ENCODE measurements at places on chromosomes 5 and 9.

- DNase-seq, result peak; percentile 12
Measured at GRCh38 chr9:80951675-80952074, 737.7 kb downstream of the TLE1 start.

GRCh38 chr5:172453206-172453985, 929 bp downstream of the SH3PXD2B start:
- peak; percentile 72 for DNase-seq

DNA sequence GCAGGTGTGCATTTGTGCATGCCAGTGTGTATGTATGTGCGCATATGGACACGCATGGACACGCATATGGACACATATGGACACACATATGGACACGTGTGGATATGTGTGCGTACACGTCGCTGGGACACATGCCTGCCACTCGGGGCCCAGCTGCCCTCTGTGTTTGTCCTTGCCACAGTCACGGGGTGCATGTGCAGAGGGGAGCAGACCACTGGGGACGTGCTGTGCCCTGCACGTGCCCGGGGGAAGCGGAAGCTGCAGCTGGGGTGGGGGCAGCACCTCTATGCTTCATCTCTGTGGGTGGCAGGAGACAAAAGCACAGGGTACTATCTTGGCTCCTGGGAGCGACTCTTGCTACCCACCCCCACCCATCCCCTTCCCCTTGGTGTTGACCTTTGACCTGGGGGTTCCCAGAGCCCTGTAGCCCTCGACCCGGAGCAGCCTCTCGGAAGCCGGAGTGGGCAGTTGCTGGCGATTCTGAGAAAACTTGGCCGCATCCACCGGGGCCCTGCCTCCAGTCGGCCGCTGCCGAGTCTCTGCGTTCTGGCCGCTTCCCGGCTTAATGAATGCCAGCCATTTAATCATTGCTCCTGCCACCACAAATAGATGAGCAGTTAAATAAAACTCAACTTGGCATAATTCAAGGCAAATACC, 2.4 kb upstream of the SLC6A18 start:
- DNase-seq, result no peak

- DNase-seq, result no peak
Measured at GRCh38 chr5:139340051-139340450, 1.6 kb upstream of the PAIP2 start.

DNA sequence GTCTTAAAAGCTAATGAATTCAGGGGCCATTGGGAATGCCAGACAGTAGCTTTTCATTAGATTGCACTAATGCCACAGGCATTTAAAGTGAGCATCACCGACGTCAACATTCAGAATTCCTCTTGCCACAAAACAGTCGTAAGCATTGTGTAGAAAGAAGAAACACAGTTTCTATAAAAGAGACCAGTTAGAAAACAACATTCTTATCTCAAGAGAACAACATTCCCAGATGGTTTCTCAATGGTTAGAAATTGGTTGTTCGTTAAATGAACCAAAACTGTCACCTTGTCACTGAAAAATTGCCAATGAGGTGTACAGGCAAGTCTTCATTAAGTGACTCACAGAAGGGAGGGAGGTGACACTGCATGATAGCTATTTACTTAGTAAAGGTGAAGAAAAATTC, 401.6 kb upstream of the PRR16 start:
- DNase-seq, result no peak

DNA sequence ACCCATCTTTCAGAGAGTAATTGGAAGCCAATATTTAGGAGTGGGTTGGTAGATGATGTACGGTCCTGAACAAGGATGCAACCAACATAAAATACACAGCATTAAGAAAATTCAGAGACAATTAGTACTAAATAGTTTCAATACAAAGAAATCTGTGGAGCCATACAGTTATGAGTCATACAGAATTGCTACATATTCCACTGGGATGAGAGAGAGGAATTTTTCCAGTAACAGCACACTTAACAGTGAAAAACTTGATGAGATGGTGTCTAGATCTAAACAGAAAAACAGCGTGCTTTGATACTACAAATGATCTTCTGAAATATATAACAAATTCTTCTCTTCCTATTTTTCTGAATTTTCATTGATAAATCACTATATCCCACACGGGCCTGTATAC, 1999.3 kb upstream of the CDH9 start:
- DNase-seq, result no peak

DNA sequence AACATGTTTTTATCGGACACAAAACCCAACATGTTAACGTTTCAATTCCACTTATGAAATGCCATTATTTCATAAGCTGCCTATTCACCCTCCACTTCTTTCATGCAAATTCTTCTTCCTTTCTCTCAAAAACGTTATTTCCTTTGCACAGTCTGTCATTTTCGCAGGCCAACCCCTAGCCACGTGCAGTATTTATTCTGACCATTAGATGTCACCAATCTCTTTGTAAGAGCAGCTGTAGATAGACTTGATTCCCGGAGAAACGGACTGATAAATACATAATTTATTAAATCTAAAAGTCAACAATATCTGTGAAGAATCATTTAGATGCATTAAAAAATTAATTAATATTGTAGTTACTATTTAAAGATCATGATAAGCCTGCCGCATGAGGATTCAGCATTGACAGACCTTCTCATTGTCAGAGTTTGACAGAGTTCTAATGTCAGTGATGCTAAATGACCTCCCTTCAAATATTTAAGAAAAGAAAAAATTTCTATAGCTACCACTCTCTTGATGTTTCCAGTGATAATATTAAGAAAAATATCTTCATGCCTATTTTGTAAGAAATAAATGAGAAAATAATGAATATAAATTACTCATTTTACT, 933.6 kb downstream of the CDH12 start:
- DNase-seq, result peak; percentile 77

DNA sequence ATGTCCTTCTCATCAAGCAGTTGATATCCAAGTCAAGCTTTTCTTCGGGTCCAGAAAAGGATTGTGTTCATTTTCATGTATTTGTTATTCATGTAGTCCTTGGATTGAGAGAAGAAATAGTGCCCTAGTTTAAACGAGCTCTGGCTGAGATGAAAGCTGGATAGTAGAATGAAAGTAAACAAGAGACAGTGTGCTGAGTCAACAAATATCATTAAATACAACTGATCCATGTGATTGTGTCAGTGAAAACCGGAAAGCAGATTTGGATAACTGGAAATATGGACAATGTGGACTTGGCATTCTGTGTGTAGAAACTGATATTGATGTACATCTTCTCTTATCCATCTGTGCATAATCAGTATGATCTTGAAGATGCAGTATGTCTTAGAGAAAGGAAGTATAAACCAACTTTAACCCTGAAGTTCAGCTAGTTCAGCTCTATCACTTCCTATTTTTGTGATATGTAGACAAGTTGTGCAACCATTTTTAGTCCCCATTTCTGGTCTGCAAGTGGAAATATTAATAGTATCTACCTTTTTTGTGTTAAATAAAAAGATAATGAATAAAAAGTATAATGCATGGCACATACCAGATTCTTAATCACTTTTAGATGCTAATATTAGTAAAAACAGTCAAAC, 4.4 kb downstream of the MUSK start:
- no peak for DNase-seq

GRCh38 chr5:31952067-31952466, 222.1 kb downstream of the GOLPH3 start:
- no peak for DNase-seq

- peak; percentile 69 for DNase-seq
Measured at GRCh38 chr5:41856644-41857491, 13.4 kb downstream of the OXCT1 start.

- DNase-seq, result no peak
Measured at GRCh38 chr5:61599370-61600122, 267.5 kb downstream of the ZSWIM6 start.

DNA sequence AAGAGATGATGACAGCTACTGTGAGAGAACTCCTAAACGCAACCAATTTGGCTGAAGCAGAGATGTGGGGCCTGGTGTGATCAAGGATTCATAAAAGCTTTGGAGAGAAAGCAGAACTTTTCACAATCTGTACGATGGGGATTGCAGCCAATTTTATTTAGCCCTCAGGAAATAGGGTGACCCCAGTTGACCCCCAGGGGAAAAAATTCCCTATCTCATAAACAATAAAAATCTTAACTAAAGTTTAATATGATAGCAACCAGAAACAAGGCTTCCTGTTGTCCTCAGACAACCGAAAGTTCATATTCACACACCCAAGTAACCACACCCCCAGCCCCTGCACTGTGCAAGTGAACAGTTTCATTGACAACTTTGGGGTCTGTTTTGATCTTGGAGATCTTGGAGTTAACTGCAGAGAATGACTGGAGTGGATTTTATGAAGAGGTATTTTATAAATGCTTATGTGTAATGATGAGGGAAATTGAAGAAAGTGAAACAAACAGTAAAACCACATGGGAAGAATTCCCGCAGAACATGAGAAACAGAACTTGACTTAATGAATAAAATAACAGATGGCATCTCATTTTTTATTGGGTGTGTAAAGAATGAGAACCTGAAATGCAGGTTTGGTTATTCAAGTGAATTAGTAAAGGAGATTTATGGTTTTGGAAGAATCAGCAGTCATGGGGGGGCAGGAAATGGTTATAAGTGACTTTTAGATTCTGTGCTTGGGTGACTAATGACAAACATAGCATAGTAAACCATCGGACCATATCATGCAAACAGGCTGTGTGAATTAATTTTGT, 94.5 kb downstream of the PDE4D start:
- DNase-seq, result no peak

DNA sequence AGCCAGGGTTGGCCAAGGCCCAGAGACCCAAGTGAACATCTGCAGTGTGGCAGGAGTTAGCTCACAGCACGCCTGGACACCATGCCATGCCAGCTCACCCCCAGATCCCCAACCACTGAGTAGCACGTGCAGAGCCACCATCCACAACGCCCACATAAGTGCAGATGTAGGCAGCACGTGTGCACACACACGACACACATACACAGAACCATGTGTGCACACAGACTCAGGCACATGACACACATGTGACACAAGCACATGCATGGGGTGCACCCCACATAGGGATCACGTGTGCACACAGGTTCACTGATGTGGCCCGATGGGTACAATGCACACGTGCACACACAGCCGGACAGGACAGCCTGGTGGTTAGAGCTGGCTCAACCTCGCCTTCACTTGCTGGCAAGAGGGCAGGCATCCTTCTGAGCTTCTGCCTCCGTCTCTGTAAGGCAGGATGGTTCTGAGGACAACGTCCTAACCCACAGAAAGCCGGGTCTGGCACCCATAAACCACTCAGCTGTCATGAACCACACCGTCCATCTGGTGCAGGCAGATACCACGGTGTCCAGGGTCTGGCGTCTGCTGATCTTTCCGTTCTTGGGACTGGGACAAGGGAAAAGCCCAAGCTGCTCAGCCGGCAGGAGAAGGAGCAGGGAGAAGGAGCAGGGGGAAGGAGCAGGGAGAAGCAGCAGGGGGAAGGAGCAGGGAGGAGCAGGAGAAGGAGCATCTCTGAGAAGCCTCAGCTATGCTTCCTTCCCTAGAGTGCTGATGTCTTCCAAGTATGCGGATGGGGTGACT, 12.0 kb downstream of the LRRC26 start:
- no peak for DNase-seq

DNA sequence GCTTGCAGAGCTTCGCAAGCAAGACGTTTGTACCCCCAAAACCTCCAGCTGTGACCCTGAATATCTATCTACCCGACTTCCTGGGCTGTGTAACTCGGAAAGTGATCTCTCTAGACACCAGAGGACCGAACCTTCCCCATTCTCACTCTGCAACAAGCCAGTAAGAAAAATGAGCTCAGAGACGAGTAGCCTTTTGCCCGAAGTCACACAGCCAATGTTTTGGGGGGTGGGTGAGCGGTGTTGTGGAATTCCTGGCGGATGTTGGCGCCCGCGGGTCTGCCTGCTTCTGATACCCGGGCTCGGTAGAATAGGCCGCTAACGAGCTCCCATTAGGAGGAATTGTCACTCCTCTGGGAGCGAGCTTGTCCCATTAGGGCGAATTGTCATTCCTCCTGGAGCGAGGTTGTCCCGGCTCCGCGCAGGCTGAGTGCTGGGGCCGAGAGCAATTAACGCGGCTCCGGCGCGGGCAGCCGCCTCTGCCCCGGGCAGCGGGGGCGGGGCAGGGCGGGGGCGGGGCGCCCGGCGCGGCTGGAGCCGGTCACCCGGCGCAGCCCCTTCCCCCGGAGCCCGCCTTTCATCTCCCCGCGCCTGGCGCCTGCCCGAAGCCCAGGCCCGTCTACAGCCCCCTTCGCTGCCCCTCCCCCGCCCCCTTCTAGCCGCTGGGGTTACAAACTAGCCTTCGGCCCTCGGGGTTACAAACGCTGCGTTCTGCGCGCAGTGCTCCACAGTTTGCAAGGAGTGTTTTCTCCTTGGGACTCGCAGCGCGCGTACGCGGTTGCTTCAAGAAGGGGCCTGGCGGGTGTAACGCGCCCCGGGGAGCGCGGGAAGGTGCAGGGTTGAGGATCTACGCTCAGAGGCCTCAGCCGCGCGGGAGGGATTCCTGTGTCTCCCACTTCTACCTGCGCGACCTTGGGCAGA, 3.5 kb upstream of the MSX2 start:
- DNase-seq, result no peak

DNA sequence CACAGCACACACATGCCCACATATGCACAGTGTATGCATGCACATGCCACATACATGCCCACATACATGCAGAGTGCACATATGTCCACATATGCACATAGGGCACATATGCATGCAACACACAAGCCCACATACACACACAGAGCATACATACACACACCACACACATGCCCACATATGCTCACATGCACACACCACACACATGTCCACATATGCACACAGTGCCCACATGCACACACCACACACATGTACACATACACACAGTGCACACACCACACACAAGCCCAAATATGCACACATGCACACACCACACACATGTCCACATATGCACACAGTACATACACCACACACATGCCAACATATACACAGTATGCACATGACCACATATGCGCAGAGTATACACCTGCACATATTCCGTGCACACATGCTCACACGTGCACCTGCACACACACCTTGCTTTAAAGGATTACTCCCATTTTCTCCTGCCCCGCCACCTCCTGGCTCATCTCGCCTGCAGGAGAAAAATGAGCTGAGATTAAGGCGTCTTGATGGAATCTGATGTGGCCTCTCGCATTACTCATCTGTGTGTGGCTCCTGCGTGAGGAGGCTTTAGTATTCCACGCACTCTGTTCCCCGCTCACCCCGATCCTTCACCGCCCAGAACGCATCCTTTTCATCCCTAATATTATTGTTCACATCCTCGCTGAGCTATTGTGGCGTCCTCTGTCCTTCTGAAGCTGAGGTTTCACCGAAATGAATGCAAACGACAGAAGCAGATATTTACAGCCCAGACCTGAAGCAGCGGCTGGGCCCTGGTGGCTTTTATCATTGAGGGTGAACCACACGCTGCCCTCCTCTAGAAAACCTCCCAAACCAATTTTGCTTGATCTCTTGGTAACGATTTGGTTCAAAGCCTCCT, 182.7 kb downstream of the OLFM1 start:
- no peak for DNase-seq

DNA sequence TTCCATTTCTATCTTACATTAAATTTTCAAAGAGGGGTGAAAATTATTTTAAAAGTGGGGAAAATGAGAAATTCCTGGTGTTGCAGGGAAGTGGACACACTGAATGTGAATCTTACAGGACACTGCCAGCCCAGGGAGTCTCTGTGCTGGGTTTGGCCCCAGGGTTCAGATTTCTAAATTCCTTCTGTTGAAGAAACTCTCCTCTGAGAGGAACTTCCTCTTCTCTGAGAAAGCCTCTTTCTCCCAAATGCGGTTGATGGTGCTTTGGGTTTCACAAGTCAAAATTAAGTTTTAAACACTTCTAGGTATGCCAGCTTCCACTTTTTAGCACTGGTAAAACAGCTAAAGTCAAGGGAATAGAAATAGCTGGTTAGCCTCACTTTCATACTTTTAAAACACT, 317.9 kb upstream of the ITGA1 start:
- DNase-seq, result no peak

GRCh38 chr5:146107901-146108300, 2.5 kb upstream of the PLAC8L1 start:
- no peak for DNase-seq

All from RKO (cell line).